ENCODE measurements at places on chromosomes 4 and X.

- no peak for DNase-seq
Measured at GRCh38 chrX:141314441-141314840, 72.1 kb upstream of the SPANXC start.

GRCh38 chrX:69278031-69278687 is 112.9 kb upstream of the PJA1 start:
- no peak for DNase-seq

GRCh38 chr4:89438102-89438831 is 130.7 kb upstream of the GPRIN3 start:
- DNase-seq: peak; percentile 15

DNA sequence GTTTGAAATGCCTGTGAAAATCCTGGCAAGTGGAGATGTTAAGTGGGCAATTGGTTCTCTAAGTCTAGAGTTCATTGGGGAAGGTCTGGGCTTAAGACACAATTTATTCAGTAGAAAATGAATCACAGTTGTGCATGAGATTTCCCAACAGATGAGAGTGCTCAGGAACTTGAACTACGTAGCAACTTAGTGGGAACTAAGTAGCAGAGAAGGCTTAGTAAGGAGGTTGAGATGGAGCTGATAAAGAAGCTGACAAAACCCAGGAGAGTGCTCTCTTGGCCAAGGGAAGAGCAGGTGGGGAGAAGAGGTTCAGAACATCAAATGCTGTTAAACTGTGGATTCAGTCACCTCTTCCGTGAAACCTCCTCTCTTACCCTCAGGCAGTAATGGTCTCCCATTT is 33.0 kb downstream of the AFF1 start:
- DNase-seq: no peak

- DNase-seq: no peak
Measured at GRCh38 chr4:90025248-90025647, 101.9 kb upstream of the CCSER1 start.

GRCh38 chr4:158724637-158725036 is 1.4 kb upstream of the PPID start:
- no peak for DNase-seq

DNA sequence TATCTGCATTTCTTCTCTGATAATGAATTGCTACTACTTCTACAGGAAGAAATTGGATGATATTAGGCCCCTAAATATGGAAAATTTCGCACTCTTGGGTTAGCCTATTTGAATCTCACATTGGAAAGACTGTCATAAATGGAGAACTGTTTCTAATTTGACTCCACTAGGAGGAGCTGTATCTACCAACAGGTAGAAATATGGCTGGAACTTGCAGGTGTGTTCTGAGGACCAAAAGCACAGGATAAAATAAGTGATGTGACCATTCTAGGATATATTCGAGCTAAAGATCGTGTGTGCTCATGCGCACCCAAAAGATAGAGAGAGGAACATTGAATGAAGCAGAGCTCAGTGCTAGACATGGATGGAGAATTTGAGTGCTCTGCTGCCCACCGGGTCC is 4.8 kb upstream of the NKAP start:
- DNase-seq: no peak

DNA sequence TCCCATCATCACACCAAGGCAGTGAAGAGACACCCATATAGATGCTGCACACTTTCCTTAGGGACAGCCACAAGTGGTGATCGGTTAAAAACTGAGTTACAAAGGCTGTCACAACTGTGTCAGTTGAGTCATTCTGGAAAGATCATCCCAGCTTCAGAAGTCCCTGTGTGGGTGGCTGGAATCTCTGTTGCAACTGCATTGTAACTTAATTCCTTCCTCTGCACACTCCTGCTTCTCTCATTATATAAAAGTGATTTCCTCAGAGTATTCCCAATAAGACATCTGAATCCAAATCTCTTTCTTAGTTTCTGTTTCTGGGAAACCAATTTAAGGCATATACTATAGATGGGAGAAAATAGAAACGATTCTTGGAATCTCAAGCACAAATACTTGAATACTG is 88.1 kb downstream of the FSTL5 start:
- no peak for DNase-seq

DNA sequence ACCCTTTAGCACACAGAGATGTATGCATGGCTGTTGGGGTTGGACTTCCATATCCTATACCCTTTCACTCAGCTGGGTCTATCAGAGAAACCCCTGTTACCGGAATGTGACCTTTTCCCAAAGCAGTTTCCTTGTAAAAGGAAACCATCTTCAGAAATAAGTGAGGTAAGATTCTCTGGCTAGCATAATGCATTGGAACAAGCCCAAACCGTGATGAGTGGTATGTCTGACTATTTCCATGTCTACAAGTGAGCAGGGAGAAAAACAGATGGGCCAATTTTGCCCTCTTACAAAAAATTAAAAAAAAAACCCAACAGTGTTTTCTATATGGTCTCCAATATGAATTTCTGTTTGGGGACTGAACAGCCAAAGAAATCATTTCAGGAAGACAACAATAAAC is 283.9 kb downstream of the SMARCA1 start:
- DNase-seq: no peak

- no peak for DNase-seq
Measured at GRCh38 chrX:15790769-15791290, 546 bp downstream of the ZRSR2 start.

- DNase-seq: peak; percentile 95
Measured at GRCh38 chr4:77156912-77157858, at the start of gene CCNG2. Gene CCNG2, plus strand, starts transcription at chr4:77157207. Its CDS starts 1,326 bp downstream, at chr4:77158533.

GRCh38 chr4:924107-925096 is 7.7 kb downstream of the GAK start:
- no peak for DNase-seq

DNA sequence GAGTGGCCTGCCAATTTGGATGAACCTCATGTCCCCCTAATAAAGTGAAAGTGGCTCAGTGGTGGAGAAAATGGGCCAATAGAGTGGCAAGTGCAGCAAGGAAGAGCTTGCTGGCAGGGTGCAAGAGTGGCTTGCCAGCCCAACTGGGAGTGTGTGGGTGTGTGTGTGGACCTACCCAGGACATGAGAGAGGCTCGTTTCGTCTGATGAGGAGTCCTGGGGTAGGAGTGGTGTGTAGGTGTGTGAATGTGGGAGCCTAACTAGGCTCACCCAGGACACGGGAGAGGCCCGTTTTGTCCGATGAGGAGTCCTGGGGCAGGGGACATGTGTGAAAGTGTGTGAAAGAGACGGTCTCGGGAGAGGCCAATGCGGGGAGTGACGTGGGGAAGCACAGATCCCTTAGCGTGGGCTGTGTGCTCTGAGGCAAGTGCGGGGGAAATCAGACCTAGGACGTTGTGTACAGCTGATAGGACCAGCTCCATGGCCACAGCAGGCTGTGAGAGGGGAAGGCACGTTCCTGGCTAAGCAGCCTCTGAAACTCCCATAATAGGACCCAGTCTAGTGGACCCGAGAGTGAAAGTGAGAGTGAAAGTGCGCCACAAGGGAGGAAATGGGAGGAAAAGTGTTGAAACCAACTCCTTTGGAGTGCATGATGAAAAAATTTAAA is 5.3 kb downstream of the GAGE10 start:
- no peak for DNase-seq

- DNase-seq: no peak
Measured at GRCh38 chrX:153590961-153591956, 7.7 kb downstream of the CCNQ start.

- DNase-seq: no peak
Measured at GRCh38 chr4:140691369-140691768, 64.8 kb downstream of the TBC1D9 start.

DNA sequence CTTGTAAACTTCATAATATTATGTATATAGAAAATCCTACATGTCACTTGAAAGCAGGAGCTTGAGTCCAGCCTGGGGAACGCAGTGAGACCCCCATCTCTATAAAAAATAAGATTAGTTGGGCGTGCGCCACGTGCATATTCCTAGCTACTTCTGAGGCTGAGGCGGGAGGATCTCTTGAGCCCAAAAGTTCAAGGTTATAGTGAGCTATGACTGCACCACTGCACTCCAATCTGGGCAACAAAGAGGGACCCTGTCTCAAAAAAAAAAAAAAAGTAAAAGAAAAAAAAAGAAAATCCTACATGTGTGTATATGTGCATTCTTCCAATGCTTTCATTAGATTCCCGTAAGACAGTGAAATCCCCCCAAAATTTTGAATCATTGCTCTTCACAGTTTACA is 1.7 kb downstream of the SEC31A start:
- no peak for DNase-seq

GRCh38 chrX:37627602-37628001 is 56.1 kb downstream of the LANCL3 start:
- no peak for DNase-seq

GRCh38 chrX:87571964-87572363 is 54.4 kb downstream of the KLHL4 start:
- no peak for DNase-seq

DNA sequence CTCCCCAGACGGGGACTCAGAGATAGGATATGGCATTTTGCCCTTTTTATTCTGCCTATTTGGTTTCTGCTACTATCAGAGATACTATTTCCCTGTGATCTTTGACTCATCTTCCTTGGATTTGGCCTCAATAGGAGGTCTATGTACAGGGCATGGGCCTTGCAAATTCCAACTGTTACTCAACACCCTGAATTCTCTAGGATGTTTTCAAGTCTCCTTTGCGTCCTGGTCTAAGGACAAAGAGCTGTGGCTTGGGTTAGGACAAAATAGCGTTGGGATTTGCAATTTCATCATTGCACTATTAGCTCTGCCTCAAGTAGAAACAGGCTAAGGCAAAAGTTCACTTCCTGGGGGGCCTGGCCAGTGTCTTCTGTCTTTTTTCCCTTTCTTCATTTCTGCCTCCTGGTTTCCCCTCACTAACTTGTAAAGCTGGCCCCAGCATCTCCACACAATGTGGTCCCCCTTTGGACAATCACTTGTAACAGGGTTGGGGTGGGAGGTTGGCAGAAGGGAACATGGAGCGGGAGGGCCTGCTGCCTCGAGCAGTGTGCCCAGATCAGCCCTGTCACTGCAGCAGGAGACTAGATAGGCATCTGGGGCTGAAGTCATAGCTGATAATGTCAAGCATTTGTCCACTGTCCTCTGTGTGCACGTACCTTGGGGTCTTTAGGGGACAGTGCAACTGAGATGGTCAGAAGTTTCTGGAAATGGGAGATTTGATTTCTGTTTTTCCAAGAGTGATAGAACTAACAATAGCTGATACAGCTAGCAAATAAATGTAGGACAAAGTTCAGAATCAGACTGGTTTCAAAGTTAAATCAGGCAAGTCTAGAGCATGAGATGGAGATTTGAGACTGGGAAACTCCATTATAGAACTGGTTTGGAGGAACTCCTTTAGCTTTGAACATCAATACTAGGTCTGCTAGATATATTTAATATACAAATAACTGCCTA is 25.8 kb upstream of the STBD1 start:
- no peak for DNase-seq

- no peak for DNase-seq
Measured at GRCh38 chr4:174211622-174212044, 71.8 kb downstream of the FBXO8 start.

GRCh38 chr4:158176776-158177175 is 4.0 kb upstream of the GASK1B start:
- DNase-seq: no peak

DNA sequence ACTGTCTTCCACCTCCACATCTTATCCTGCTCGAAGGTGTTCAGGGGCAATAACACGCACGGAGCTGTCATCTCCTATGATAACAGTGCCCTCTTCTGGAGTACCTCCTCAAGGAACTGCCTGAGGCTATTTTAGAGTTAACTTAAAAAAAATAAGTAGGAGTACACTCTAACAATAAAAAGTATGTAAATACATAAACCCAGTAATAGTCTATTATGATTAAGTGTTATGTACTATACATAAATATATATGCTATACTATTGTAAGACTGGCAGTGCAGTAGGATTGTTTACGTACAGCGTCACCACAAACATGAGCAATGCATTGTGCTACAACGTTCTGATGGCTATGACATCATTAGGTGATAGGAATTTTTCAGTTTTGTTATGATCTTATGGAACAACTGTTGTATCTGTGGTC is 34.5 kb upstream of the TLR2 start:
- peak; percentile 43 for DNase-seq

DNA sequence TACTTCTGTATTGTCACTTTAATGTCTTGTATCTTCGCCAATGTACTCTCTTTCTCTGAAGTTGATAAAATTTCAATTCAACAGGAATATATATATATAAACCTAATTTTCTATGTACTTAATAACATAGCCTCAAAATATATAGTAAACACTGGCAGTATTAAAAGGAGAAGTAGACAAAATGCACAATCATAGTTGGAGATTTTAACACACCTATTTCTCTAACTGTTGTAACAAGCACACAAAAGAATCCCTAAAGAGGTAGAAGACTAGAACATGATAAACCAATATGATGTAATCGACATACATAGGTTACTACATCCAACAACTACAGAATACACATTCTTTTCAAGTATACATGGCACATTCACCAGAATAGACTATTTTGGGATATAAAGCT is 65.5 kb downstream of the ZNF81 start:
- DNase-seq: no peak

- no peak for DNase-seq
Measured at GRCh38 chr4:124000233-124000632, 603.6 kb downstream of the SPRY1 start.

All from CD4-positive, CD25-positive, alpha-beta regulatory T cell (primary cell).